A673 (cell line): ENCODE measurements at places on chromosomes 2 and 18. TPM values are rescaled to one million over a fixed set of nuclear protein-coding genes. Genes with fewer than 3 reads are reported as not detected.

GRCh38 chr2:136000502-136000901, 15.1 kb upstream of the DARS1 start:
- DNase-seq = no peak

COLEC11 gene
- total RNA-seq = 0.63 and 0.77 TPM in 2 replicates

DNA sequence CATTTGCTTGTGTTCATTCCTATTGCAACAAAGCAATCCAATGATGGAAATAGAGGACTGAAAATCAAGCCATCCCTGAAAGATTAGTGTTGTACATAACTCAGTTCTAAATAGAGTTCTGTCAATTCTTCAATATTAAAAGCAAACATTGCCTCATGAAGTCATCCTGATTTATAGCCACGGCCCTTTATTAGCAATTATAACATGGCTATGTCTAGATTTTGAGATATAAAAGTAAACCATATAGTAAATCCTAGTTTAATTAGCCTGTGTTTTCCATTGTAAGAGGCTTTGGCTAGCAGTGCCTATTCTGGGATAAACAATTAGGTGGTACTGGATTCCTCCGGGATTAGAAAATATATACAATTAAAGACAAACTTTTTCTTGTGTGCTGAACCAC, 33.2 kb upstream of the VIT start:
- DNase-seq = no peak

DNA sequence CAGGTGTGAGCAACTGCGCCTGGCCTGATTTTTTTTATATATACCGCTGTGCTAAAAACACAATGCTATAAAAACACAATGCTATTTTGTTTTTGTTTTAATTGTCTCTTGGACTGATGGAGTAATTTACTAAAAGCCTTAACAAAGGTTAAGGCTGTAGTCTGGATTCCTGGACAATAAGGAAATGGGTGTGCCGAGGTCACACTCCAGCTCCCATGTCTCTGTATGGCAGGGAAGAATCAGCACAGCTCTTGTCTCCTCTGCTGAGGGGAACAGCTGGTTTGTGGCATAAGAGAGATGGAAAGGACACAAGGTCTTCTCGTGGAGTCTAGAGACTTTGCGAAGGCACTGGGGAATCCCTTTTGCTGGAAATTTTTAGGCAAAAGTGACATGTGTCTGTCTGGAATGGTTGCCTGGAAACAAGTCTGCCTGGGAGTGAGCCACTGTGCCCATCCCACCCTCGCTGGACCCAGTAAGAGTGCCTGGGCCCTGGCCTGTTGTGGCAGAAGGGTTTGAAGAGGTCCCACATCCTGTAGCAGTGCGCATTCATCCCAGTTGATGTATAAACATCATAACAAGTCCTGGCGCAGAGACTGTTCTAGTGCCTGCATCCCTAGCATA, 73.1 kb downstream of the MAPK4 start:
- no peak for DNase-seq

ANO7 gene
- 0.45 and 0.96 TPM in 2 replicates for total RNA-seq

DNA sequence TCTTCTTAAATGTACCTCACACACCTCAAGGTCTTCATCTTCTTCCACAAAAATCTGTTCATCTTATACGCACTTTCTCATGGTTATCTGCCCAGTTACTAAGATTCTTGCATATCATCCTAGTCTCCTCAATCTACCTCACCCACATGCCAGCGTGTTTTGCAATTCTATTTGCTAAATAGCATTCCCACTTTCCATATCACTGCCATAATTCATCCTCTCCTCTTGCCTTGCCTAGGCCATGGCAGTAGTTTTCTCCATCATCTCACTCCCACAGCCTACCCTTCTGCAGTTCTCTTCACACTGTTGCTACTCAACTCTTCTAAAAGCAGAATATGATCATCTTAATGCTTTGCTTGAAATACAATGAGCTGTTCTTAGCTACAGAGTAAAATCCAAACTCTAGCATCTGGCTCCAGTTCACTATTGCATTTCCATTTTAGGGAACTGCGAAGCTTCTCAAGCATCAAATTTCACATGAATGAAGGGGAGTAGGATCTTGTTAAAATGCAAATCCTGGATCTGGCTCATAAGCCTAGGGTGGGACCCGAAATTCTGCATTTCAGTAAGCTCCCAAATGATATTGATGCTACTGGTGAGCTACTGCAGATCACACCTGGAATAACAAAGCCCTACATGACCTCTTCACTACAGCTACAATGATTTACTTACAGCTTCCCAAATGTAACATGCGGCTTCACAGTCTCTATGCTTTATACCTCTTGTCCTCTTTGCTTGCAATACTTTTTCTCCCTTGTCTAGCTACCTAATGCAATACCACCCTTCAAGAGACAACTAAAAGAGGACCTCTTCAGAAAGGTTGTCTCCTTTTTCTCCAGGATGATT, 293.9 kb downstream of the SATB2 start:
- DNase-seq = no peak

- no peak for DNase-seq
These were observed 40.0 kb downstream of the ACVR2A start for GRCh38 chr2:147884830-147885229.

GRCh38 chr18:48955830-48956261, 5.1 kb upstream of the SMAD7 start:
- DNase-seq = no peak

GRCh38 chr2:241850544-241851324, 8.0 kb downstream of the PDCD1 start:
- DNase-seq = no peak

CCL20 gene
- not detected in 2 replicates for total RNA-seq
